ENCODE measurements at places on chromosomes 5 and 9.
A peak's percentile ranks its signal among the peaks of the same experiment; 100 is the strongest.

- no peak for DNase-seq
Observed at GRCh38 chr9:89442501-89442978, 55.4 kb downstream of the SEMA4D start.

DNA sequence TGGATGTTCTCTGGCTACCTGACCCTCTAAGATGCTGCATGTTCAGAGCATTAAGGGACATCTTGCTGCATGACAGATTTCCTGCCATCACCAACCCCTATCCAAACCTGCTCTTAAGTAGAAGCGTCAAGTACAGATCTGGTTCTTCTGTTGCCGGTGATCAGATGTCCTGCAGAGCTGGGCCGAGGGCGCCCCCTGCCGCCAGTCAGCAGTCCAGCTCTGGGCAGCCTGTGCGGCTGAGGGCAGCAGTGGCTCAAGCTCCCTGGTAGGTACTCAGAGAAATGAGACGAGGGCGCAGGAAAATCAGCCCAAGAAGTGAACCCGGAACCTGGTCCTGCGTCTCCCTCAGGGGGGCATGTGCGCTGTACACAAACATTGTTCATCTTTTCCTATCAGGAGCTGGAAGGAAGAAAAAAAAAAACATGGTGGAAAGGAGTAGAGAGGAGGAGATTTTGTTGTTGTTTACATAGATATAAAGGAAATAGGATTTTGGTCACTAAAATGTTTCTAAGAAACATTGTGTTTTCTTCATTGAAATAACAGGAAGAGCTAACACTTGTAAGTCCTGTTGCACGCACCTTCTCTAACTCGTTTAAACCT, 95.8 kb downstream of the CFAP90 start:
- peak; percentile 39 for DNase-seq

- peak; percentile 98 for DNase-seq
Observed at GRCh38 chr5:74179179-74179578, 461.3 kb downstream of the ENC1 start.

DNA sequence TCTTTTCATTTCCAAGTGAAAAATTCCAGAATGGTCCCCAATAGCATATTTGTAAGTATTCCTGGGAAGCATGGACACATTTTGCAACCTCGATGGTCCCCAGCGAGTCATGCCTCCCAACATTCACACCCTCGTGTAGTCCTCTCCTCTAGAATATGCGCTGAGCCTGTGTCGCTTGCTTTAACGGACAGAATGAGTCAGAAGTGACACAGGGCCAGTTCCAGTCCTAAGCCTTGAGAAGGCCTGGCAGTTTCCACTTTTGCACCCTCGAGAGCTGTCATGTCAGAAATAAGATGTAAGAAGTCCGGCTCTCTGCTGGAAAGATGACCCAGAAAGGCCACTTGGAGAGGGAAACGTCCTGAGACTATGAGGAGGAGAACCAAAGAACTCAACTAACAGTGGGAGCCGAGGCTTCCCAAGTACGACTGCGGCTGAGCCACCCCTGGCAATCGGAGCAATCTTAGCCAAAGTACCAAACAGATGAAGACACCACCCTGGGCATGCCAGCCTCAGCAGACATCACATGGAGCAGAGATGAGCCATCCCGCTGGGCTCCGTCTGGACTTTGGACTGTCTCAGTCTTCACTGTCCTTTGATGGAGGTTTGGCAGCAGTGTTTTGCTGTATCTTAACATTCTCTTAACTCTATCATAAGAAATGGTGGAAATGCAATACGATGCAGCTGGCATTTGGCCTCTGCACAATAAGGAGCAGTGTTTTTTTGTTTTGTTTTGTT, 42.6 kb upstream of the GFPT2 start:
- no peak for DNase-seq

GRCh38 chr5:141747152-141748141, 65.4 kb upstream of the ARAP3 start:
- DNase-seq, result peak; percentile 50

DNA sequence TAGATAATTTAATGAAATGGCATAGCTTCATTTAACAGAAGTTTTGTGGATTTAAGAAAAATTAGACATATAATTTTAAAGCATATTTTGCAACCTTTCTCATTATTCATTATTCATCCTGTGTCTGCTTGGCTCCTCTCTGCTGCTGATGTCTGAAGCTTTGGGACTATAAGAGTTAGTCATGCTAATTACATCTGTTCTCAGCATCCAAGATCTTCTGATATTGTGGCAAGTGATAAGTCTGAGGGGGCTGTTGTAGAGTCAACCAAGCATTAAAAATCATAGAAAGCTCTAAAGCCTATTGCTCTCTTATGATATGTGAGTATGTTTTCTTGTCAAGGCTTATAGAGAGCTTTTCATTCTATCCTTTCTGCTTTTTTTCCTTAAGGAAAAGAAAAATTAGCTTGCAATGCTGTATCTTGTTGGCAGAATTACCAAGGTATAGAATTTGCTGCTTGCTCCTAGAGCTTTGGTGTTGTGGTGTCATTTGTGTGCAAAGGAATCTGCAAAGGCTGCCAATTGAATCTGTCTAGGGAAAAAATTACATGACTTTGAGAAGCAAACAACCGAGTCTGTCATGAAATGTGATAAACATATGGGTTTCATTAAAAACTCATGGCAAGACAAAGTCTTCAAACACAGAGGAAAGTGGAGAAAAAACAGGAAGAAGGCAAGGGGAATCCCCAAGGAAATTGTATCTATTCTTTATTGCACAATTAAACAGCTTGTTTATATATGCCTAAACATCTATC, 156.1 kb upstream of the DAB2 start:
- DNase-seq, result peak; percentile 42

- DNase-seq, result peak; percentile 95
Observed at GRCh38 chr5:67299231-67299735, 102.7 kb upstream of the CD180 start.

- no peak for DNase-seq
Observed at GRCh38 chr9:99031994-99032393, 72.9 kb upstream of the TGFBR1 start.

All from fibroblast of lung (primary cell).